Natural killer cell treated with Interleukin-12 subunit alpha and Interleukin-12 subunit beta and Interleukin-15 and Interleukin-18, amount 100 ng/mL, for 72 hours (primary cell): ENCODE measurements at places on chromosomes 2 and 18. TPM values are rescaled to one million over a fixed set of nuclear protein-coding genes. Genes with fewer than 3 reads are reported as not detected.
A peak's percentile ranks its signal among the peaks of the same experiment; 100 is the strongest.

GRCh38 chr2:241573741-241574140, 15.2 kb downstream of the BOK start:
- no peak overlapping the region for H3K4me3 ChIP-seq
- peak overlapping the region; percentile 33 for H3K27ac ChIP-seq
- H3K27me3 ChIP-seq = no peaks in the 10 kb centered on the region
- no peaks in the 10 kb centered on the region for H3K36me3 ChIP-seq
- H3K4me1 ChIP-seq = peaks cover 6% of the 10 kb centered on the region
- no peak for DNase-seq

Gene SLC16A14
- total RNA-seq = not detected

- H3K27ac ChIP-seq = no peak overlapping the region
- peaks cover 17% of the 10 kb centered on the region for H3K27me3 ChIP-seq
- H3K36me3 ChIP-seq = no peaks in the 10 kb centered on the region
- H3K4me3 ChIP-seq = peak overlapping the region; percentile 43
- DNase-seq = no peak
These were observed 14.2 kb downstream of the SIGLEC15 start for GRCh38 chr18:45839414-45840395.

DNA sequence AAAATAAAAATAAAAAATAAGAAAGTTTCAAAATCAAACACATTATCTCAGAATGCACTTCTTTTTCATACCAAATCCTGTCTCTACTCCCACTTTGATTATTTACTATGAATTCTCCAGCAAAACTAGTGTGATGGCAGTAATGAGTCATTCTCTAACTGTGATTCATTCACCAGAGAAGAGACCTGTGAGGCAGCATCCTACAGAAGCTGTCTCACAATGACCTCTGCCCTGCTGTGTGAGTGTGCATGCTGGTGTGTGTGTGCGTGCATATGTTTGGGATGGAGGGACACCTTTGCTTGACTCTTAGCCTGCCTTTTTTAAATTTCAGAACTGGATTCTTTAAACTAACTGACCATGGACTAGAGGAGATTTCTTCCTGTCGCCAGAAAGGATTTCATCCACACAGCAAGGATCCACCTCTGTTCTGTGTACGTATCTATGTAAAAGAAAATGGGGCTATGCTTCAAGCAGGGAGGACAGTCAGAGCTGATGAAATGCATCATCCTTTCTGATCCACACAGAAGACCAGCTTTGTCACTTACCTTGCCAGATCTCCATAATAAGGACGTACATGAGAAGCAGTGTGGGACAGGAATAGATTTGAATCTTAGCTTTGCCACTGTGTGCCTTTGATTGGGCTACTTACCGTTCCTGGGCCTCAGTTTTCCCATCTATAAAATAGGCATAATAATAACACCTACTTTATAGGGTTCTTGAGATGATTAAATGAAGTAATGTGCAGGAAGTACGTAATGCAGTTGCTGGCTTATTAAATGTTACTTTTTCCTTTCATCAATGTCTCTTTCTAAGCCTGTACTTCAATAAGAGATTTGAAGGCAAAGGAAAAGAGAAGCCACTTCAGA, 31.2 kb downstream of the STAMBP start:
- H3K4me1 ChIP-seq = peaks cover 33% of the 10 kb centered on the region
- DNase-seq = peak; percentile 67
- H3K27ac ChIP-seq = no peak overlapping the region
- H3K4me3 ChIP-seq = peak overlapping the region; percentile 32
- peaks cover 39% of the 10 kb centered on the region for H3K36me3 ChIP-seq

Gene CERKL
- total RNA-seq = not detected

- no peak for DNase-seq
- H3K4me3 ChIP-seq = no peak overlapping the region
- H3K27ac ChIP-seq = no peak overlapping the region
- peaks cover 38% of the 10 kb centered on the region for H3K4me1 ChIP-seq
- no peaks in the 10 kb centered on the region for H3K27me3 ChIP-seq
These were observed 18.3 kb downstream of the GYPC start for GRCh38 chr2:126674075-126674744.

DNA sequence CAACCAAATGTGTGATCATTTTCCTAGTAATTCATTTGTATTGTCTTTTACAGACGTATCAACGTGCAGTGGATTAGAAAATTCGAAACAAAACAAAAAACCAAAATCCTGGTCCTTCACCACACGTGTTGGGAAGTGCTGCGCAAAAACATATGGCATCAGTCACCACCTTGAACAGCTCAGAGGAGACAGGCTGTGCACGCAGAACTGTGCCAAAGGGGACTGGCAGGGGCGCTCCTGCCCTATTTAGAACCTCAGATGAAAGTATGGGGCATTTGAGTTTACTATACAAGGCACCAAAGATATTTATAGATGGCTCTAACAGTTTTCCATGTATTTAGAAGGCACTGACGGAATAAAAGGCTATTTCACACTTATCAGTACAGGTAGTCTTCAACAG, 42.3 kb downstream of the NOL10 start:
- H3K4me3 ChIP-seq = no peak overlapping the region
- no peaks in the 10 kb centered on the region for H3K27me3 ChIP-seq
- H3K4me1 ChIP-seq = peaks cover 22% of the 10 kb centered on the region
- DNase-seq = no peak
- H3K36me3 ChIP-seq = peaks cover 33% of the 10 kb centered on the region

- no peaks in the 10 kb centered on the region for H3K27me3 ChIP-seq
- no peak overlapping the region for H3K27ac ChIP-seq
- no peaks in the 10 kb centered on the region for H3K36me3 ChIP-seq
- no peak overlapping the region for H3K4me3 ChIP-seq
These were observed 185.9 kb upstream of the TPO start for GRCh38 chr2:1227274-1227900.

- no peak overlapping the region for H3K27ac ChIP-seq
- DNase-seq = no peak
- no peaks in the 10 kb centered on the region for H3K4me1 ChIP-seq
- H3K36me3 ChIP-seq = peaks cover 10% of the 10 kb centered on the region
- H3K27me3 ChIP-seq = no peaks in the 10 kb centered on the region
These were observed 67.7 kb downstream of the SLC8A1 start for GRCh38 chr2:40384233-40384632.

Gene IL1RL1
- total RNA-seq = 57.7 TPM
